Globus pallidus (tissue), 1 donor: ENCODE measurements at places on chromosomes 1 and 21.

- DNase-seq: peak; percentile 59
These were observed 144.4 kb upstream of the ZNF644 start for GRCh38 chr1:91166106-91166712.

DNA sequence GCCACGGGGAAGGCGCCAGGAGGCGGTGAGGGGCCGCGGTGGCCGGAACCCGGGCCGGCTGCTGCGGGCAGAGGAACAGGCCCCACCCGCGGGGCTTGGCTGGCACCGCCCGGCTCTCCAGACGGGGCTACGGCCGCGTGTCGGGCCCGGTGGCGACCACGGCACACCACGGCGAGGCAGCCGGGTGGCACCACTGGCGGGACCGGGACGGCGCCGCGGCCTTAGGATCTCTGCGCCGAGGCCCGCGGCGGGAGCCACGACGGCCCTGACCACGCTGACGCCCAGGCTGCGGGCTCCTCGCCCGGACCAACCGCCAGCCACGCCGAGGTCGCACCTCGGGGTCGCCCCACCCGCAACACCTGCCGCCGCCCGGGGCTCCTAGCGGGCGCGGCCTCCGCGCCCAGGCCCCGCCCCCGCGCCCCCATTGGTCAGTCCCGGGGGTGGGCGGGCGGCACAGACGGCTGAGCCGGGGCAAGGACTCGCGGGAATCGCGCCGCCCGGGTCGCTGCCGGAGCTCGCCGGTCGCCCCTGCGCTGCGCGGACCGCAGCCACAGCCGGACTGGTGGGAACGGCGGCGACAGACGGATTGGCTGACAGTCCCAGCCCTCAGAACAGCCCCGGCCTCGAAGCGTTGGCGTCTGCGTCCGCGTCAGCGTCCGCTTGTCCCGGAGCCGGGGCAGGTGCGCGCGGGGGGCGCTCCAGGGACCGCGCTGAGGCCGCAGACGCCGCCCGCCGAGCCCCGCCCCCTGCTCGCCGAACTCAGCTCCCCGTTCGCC is at the start of gene BMP8A:
Gene BMP8A (plus strand): TSS at position 491 of the 776 bp plus-strand sequence. CDS start 356 bp downstream, outside the sequence.
- peak; percentile 26 for DNase-seq

DNA sequence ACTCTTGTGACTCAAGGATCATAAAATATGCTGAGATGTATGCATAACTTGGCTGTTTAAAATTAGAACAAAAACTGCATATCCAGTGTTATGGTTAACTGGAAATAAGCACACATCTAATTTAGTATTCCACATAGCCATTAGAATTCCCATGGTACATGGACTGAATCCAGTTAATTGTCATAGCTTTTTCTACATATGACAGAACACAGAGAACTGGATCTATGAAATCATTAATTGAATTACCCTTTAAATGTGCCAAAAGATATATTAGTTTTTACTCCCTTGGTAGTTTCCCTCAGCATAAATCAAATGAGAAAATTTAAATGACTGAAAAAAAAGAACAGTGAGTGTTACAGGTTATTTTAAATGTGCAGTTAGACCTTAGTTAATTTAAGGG is 395.9 kb downstream of the NCAM2 start:
- DNase-seq: no peak

- no peak for DNase-seq
These were observed 9.8 kb upstream of the CAMTA1 start for GRCh38 chr1:6775261-6776043.

DNA sequence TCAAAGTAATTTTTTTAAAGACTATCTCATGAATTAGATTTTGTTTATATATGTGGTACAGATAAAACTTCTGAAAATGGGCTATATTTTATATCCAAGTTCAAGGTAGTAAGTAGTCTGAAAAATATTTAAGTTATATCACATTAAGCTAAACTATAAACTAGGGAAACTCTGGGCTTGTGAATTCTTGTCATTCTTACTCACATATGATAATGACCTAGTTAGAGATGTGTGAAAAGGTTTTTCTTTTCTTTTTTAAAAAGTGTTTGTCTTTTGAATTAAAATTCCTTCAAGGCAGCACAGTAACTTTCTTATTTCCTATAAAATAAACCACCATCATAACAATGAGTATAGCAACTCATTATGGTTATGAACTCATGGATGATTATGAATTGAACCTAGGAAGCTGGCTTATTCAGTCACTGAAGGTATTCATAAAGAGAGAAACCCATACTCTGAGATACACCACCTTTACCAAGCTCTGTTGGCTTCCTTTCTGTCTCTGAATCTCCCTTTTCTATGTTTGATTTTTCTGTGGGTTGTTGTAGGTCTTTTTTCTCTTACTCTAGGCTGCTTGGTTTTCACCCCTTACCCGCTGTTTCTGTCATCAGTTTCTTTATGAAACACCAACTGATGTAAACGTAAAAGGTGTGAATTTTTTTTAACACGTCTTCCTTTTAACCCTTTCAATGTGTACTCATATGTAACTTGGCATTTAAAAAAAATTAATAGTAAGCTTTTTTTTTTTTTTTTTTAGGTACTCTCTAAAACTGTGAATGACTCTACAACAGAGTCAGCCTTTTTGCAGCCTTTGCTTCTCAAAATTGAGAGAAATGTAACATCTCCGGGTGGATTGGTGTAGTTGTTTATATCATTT is 25.2 kb downstream of the IL12RB2 start:
- DNase-seq: no peak

DNA sequence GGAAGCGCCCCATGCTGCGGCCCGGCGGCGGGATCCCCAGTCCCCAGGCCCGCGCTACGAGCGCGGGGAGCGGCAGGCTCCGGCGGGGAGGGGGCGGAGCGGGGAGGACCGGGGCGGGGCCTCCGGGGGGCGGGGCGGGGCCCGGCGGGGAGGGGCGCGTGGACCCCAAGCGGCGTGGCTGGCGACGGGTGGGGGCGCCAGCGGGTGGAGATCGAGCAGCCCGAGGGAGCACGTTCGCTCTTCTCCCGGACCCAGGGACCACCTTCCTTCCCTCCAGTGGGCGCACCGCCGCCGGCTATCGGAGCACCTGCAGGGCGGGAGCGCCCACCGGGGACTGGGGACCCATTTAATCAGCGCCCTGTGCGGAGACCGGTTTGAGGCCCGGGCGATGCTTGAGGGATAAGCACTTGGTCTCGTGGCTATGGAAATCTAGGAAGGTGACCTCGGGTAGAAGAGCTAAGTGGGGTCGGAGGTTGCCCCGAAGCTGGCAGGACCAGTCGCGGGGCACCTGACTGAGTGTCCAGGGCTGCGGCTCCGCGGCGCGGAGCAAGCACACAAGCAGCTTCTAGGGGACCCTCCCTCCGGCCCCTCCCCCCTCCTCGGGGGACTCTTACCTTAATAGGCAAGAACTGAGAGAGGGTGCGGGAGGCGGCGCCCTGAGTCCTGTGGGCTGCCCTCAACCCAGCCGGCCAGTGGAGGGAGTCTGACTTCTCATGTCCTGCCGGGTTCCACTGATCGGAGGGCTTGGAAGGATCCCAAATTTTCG is at the start of gene TSPAN2:
Gene TSPAN2 (minus strand): TSS at position 84 of the 766 bp plus-strand sequence. CDS start 71 bp downstream, at position 13.
- DNase-seq: no peak

DNA sequence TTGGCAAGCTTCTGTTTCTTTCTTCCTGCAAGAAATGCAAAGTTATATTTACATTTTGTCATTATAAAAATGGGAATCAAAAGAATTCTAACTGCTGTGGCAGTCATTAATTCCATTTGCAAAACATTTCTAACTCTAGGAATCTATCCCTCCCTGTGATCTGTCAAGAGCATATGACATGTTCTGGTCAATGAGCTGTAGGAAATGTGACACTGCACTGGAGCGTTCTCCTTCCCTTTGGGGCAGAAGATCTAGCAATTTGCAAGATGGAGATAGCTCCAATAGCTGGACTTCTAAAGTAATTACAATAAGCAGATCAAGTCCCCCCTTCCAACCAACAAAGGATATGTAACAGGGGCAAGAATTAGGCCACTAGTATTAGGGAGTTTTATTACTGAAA is 6.3 kb downstream of the TOMM20 start:
- no peak for DNase-seq

- DNase-seq: no peak
These were observed 18.1 kb upstream of the NBPF1 start for GRCh38 chr1:16631248-16632043.

GRCh38 chr1:168136709-168137514 is at the start of gene GPR161:
GPR161 (minus strand) TSS chr1:168136930; CDS start chr1:168104850, 32,080 bp downstream.
- no peak for DNase-seq

GRCh38 chr21:31317688-31318087 is 26.4 kb downstream of the TIAM1 start:
- no peak for DNase-seq

DNA sequence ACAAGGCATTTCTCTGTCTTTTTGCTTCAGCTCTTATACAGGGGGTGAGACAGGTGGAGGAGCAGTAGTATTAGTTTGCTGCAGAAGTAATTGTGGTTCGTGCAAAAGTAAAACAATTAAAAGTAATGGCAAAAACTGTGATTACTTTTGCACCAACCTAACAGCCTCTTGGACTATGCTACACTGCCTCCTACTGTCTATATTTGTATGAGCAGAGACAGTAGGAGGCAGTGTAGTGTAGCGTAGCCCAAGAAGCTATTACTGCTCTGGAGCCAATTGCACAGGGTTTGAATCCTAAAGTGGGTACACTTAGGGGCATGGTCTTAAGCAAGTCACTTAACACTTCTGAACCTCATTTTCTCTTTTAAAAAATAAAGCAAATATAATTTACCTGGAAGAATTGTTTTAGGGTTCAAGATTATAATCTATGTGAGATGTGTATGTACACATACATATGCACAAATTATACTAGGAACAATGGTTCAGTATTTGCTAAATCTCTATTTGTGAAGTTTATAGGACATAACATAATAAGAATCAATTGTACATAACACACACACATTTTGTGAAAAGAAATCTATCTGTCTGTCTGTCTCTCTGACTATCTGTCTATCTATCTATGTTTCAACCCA is 103.8 kb downstream of the BRINP3 start:
- DNase-seq: no peak

DNA sequence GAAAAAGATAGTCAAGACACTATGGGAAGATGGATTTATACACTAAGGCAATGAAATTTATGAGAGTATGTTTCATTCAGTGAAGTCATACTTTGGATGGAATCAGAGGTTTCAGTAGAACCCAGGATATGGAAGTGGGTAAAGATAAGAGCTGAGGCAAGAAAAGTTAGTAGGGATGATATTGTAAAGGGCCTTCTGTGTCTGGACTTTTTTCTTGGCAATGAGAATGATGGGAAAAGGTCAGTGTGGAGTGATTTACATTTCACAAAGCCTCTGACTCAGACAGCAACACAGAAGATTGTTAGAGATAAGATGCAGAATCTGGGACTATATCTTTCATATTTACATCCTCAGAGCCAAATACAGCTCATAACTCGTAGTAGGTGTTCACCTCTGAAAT is 32.1 kb downstream of the SH3BGR start:
- DNase-seq: no peak

- no peak for DNase-seq
These were observed 16.1 kb upstream of the IFFO2 start for GRCh38 chr1:18972531-18972930.

DNA sequence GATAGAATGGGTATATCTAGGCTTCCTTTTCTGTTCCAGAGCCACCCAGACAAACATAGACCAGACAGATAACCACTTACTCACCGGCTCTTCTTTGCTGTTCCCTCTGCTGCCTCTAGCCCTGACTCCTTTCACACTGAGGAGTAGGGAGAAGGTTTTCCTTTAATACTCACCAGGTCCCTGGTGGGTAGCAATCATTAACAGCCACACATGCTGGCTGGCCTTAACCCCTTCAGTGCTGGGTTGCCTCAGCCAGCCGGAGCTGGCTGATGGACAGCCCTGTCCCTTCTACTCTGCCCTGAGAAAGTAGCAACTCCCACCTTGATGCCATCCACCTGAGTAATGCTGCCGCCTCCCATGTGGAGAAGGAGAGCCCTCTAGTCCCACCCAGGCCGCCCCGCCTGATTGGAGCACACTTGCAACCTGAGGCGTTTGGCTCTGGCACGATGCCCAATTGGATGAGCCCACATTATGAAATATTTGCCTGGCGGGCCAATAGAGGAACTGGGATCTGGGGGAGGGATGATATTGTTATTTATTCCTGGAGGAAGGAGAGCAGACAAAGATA is 71.6 kb downstream of the PLEKHA6 start:
- DNase-seq: no peak

- no peak for DNase-seq
These were observed 13.3 kb downstream of the PLXNA2 start for GRCh38 chr1:208230668-208231529.

DNA sequence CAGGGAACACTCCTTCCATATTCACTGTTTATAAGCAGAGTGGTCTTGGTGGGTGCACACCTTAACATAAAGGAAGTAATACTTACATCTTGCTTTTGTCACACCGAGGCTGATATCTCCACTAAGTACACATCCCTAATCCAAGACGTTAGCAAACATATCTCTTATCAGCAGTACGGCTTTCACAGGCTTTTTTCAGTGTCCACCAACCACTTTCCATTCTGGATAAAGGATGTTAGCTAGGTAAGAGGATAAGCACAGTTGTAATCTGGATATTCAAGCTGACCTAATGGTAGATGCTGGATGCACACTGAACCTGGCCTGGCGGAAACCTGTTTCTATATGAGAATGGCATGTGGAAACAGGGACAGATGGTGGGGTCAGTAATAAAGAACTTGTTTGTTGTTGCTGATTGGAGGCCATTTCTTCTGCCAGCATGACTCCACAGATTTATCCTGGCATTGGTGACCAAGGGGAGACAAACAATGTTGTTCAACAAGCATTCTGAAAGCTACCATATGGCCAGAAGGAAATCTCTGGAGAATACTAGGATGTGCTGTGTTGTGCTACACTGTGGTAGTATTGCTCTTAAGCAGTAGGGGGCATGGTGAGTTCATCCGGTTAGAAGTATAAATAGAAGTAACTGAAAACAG is 416.4 kb downstream of the PTBP2 start:
- DNase-seq: peak; percentile 85

DNA sequence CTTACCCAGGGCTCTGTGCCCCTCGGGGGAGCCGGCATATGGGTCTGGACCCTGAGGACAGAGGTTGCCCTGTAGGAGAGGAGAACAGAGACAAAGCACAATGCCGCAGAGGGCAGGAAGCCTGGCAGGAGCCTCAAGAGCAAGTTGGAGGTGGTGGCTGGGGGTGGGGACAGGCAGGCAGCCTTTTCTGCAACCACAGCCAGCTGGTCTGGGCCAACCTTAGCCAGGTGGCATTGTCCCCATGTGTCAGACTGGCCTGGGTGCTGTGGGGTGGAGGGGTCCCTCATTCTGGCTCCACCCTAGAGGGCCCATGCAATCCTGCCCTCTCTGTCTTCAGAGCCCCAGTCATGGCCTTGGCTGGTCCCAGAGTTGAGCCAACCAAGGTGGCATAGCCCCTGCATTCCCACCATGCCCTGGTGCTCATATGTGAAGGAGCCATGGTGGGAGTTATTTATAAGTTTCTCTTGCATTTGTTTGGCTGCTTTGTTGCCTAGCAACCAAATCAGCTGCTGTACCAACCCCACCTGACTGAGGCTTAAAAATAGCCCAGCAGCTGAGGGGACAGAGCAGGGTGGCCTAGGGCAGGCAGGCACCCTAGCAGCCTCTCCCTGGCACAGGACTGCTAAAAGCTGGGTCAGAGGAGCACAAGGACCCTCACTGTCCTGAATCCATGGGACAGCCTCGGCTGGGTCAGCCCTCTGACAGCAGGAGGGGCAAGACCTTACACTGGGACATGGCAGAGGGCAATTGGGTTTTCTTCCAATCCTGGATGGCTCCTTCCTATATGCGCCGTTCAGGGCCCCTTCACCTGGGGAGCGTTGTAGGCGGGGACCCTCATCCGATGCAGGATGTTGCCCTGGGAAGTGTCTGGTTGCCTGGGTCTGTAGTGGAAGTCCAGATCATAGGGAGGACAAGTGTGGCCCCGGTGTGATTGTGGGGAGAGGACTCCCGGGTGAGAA is 19.5 kb downstream of the MAP7D1 start:
- DNase-seq: no peak
